ENCODE measurements at places on chromosomes 5 and 9. TPM values are rescaled to one million over a fixed set of nuclear protein-coding genes. Genes with fewer than 3 reads are reported as not detected.
A peak's percentile ranks its signal among the peaks of the same experiment; 100 is the strongest.

Gene SLC4A9
- total RNA-seq, result not detected

GRCh38 chr9:83933790-83934189 is 12.6 kb upstream of the KIF27 start:
- DNase-seq, result no peak

Gene EXOSC2
- total RNA-seq, result 31.9 TPM

Gene MOCS2
- total RNA-seq, result 24.2 TPM

- DNase-seq, result peak; percentile 35
Measured at GRCh38 chr9:95305770-95306492, 11.6 kb downstream of the FANCC start.

DNA sequence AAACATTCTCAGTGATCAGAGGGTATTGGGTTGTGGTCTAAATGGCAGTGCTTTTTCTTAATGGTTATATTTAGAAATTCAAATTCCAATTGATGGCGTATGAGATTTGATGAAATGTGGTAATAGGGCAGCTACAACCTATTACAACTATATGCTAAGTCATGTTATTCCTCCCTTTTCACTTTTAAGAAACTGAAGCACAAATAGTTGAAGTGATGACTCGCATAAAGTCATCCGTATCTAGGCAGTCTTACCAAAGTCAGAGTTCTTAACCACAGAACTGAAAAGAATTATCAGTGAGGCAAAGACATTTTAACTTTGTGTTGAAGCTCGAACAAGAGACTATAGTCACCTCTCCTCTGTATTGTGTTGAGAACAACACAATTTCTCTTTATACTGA is 28.2 kb downstream of the C9orf152 start:
- no peak for DNase-seq

DNA sequence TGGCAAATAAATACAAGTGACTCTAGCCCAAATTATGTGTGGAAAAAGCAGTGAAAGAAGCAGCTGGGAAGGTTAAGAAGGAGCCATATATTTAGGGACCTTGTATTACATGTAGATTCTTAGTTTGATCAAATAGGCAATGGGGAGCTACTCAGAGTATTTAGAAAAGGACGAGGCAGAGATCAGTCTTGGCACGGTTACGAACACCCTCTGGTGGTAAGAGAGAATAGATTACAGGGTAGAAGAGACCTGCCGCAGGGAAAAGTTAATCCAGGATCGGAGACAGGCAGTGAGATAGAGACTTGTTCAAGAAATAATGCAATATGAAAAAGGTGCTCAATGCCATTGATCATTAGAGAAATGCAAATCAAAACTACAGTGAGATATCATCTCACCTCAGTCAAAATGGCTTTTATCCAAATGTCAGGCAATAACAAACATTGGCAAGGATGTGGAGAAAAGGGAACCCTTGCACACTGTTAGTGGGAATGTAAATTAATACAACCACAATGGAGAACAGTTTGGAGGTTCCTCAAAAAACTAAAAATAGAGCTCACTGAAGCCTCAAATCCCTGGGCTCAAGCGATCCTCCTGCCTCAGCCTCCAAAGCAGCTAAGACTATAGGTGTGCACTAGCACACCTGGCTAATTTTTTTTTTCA is 12.0 kb downstream of the INIP start:
- DNase-seq, result peak; percentile 56

- peak; percentile 67 for DNase-seq
Measured at GRCh38 chr5:95027151-95027721, 257.7 kb downstream of the MCTP1 start.

- no peak for DNase-seq
Measured at GRCh38 chr9:88972401-88972800, 18.9 kb upstream of the S1PR3 start.

GRCh38 chr5:141150224-141150992 is 551 bp downstream of the PCDHB6 start:
- no peak for DNase-seq

Gene PCDHGB3
- total RNA-seq, result 3.6 TPM

- DNase-seq, result no peak
Measured at GRCh38 chr9:135209852-135210251, 122.4 kb downstream of the OLFM1 start.

GRCh38 chr5:136089791-136090190 is 42.9 kb upstream of the SMAD5 start:
- DNase-seq, result peak; percentile 19

DNA sequence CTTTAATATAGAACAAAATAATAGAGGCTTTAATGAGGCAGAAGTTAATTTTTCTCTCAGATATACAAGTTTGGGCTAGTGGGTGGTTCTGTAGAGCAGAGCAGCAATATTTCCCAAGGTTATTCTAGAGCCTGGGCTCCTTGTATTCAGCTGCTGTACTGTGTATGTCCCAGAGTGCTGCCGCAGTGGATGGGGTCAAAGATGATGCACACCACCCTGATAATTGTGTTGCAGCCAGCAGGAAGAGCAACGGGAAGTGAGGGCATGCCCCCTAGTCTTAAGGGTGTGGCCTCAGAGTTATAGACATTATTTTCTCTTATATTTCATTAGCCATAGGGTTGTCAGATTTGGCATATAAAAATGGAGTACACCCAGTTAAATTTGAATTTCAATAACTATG is 23.9 kb upstream of the KIF4B start:
- peak; percentile 51 for DNase-seq

DNA sequence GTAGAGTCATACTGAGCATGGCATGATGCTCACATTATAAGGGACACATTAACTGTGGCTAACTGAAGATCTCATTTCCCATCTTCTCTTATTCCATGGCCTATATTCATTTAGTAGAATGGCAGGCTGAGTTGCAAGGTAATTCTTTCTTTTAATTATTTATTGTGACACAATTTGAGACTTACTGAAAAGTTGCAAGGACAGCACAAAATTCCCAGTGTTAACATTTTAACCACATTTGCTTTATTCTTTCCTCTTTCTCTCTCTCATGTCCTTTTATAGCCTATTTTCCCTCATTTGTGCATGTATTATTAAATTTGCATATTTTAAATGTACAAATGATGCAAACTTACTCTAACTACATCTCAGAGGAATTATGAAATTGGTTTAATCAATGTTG is 366.1 kb upstream of the RPS23 start:
- no peak for DNase-seq

- DNase-seq, result no peak
Measured at GRCh38 chr9:115445655-115446054, 327.7 kb upstream of the TNC start.

GRCh38 chr5:27191786-27192510 is 153.6 kb upstream of the CDH9 start:
- no peak for DNase-seq

DNA sequence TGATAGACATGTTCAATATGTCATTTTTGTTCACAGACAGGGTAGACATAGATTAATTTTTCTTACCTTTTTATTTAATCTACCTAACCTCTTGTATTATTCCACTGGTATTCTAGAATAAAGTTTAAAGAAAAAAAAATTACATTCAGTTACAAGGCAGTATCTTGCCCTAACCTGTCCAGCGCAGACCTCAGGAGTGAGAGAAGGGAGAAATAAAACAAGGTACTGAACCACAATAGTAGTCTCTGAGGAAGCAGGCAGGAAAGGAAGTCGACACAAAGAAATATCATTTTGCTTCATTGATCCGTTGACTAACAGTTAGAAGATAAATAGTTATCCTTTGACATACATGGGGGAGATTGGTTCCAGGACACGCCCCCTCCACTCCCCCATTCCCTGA is 12.5 kb upstream of the ADAMTSL1 start:
- no peak for DNase-seq

Gene BTNL8
- total RNA-seq, result 0.19 TPM

GRCh38 chr9:27341545-27342294 is 44.8 kb upstream of the EQTN start:
- no peak for DNase-seq

DNA sequence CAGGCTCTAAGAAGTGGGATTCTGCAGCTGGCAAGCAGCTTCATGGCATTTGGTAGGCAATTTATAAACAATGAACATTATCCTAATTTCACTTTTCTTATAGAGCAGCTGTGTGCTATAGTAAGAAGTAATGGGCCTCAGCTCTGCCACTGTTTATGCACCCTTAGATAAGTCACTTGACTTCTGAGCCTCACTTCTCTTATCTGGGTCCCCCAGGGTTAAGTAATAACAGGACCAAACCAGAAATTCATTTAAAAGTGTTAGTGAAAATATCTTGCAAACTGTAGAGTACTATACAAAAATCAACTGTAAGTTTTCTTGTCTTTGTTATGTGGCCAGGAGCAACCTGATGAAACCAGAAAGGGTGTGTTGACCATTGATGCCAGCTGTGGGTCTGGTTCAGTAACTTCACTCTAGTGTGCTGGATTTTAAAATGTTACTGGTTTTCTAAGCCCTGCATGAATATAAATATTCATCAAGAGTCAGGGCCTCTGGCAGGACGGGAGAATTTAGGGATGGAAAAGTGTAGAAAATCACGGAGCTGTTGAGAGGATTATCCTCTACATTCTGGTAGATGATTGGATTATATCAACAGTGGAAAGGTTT is 24.2 kb downstream of the TNFAIP8 start:
- no peak for DNase-seq

Gene ACOT12
- not detected for total RNA-seq

GRCh38 chr5:132867046-132867451 is 607 bp downstream of the UQCRQ start:
- DNase-seq, result no peak

GRCh38 chr9:86413971-86414880 is 60.0 kb upstream of the TUT7 start:
- peak; percentile 50 for DNase-seq

Gene RASEF
- total RNA-seq, result 0.17 TPM

Gene GPR150
- 0.05 TPM for total RNA-seq

Gene C9orf153
- 0.14 TPM for total RNA-seq

DNA sequence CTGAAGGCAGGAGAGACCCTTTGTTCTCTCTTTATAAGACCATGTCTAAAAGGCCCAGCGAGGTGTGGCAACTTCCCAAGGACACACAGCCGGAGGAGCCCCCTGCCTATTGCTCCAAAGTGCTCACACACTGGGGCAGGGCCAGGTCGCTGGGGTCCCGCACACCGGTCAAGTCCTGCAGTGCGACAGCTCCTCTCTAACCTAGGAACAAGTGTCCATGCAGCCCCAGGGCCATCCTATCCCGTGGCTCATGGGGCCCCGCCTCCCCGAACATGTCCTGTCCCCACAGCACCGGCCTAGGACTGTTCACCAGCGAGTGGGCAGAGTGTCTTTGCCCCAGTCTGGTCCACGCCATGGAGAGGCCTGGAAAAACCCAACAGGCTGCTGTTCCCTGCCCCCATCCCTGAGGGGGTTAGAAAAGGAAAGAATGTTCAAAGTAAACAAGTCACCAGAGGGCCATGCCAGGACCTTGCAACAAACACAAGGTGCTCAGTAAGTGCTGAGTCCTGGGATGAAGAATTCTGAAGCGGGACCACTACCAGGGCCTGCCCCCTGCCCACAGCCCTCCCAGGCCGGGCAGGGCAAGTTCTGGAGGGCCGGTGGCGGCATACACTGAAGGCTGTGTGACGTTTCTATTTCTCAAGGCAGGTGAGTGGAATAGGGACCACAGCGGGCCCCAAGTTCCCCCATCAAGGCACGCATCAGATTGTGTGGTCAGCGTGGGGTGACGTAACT is 938 bp downstream of the NINJ1 start:
- DNase-seq, result no peak

DNA sequence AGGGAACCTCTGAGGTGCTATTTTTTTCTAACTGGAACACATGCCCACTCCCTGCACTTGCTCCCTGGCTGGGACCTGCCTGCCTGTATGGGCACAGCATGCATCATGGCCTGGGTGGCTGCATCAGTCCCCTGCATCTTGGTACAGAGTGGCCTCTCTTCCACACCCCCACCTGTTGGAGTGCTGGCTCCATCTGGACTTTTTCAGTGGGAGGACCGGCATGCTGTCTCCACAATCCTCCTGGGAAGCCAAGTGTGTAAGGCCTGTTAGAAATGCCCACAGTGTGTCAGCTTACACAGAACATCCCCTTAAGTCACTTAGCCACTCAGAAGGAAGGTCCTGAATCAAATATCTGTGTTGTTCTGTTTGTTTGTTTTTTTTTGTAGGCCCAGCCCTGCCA is 102.9 kb downstream of the MARCHF3 start:
- DNase-seq, result no peak

DNA sequence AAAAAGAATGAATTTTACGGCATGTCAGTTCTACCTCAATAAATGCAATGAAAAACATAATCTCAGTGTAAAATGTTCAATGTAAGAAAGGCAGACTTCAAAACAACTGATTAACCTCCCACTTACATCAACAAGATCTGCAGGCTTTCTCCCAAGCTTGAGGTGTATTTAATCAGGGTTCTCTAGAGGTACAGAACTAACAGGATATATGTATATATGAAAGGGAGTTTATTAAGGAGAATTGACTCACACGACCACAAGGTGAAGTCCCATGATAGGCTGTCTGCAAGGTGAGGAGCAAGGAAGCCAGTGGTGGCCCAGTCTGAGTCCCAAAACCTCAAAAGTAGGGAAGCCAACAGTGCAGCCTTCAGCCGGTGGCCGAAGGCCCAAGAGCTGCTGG is 35.9 kb downstream of the MARCHF3 start:
- DNase-seq, result no peak
